ENCODE measurements at places on chromosomes 3 and 15. TPM values are rescaled to one million over a fixed set of nuclear protein-coding genes. Genes with fewer than 3 reads are reported as not detected.

The ISL2 gene
- 2.9 TPM for total RNA-seq

The SPTSSB gene
- not detected for total RNA-seq

- no peak for DNase-seq
Observed at GRCh38 chr15:97470417-97470816, 490.1 kb upstream of the ARRDC4 start.

DNA sequence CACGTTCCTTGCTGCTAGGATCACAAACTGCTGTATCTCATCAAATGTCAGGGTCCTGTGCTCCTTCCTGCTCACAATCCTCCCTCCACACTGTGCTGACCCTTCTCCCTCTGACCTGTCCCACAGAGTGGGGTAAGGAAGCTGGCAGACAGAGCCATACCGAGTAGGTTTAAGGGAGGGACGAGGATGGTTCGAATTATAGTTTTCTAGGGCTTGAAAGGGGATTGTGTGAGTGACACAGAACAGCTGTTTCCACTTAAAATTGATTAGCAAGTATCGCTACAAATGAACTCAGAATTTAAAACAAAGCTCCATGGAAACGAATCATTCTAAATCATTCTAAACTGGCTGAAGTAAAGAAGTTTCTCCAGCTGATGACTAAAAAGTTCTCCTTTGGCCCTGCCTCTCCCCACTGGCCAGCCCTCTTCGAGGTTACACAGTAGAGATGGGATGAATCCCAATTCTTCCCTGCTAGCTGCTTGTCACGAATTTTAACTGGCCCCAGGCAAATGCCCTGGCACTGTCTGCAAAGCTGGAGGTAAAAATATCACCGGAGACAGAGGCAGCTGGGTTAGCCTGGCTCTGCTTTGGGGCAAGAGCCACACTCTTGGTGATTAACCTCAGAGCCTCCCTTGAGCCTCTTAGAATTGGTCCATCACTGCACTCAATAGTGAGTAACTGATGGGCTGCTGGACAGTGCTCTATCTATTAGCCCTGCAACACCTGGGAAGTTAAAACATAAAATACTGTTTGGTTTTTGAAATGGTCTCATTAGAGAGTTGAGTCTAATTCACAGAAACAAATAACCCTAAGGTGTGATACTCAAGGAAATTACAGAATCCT is 194.9 kb downstream of the CHST2 start:
- DNase-seq: no peak

- DNase-seq: no peak
Observed at GRCh38 chr15:87687523-87687870, 569.0 kb downstream of the NTRK3 start.
